ENCODE measurements at places on chromosomes 7 and 10. TPM values are rescaled to one million over a fixed set of nuclear protein-coding genes. Genes with fewer than 3 reads are reported as not detected.

- peak; percentile 45 for DNase-seq
These were observed 3.7 kb downstream of the NRP1 start for GRCh38 chr10:33330543-33331378.

GRCh38 chr7:30813466-30813865, 42.2 kb downstream of the MINDY4 start:
- DNase-seq = no peak

GRCh38 chr7:81932936-81933335, 163.1 kb upstream of the HGF start:
- no peak for DNase-seq

DNA sequence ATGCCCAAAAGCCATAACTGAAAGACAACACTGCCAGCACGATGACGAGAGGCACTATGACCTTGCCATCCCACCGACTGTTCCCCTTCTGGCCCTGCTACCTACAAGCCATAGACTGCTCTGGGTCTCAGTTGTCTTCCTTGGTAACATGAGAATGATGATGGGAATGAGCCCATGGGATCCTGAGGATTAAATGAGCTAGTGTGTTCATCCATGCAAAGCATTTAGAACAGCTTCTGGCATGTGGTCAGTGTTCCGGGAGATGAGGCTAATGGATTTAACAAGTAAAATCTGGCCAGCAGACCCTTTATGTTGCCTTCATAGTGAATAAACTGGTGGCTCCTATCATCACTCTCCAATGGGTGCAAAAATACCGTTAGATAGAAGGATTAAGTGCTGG, 62.4 kb upstream of the WDR11 start:
- DNase-seq = no peak

- no peak for DNase-seq
These were observed 31.6 kb downstream of the CCDC3 start for GRCh38 chr10:12969951-12970350.

GRCh38 chr10:119444866-119445265, 97.7 kb downstream of the RGS10 start:
- DNase-seq = no peak

DNA sequence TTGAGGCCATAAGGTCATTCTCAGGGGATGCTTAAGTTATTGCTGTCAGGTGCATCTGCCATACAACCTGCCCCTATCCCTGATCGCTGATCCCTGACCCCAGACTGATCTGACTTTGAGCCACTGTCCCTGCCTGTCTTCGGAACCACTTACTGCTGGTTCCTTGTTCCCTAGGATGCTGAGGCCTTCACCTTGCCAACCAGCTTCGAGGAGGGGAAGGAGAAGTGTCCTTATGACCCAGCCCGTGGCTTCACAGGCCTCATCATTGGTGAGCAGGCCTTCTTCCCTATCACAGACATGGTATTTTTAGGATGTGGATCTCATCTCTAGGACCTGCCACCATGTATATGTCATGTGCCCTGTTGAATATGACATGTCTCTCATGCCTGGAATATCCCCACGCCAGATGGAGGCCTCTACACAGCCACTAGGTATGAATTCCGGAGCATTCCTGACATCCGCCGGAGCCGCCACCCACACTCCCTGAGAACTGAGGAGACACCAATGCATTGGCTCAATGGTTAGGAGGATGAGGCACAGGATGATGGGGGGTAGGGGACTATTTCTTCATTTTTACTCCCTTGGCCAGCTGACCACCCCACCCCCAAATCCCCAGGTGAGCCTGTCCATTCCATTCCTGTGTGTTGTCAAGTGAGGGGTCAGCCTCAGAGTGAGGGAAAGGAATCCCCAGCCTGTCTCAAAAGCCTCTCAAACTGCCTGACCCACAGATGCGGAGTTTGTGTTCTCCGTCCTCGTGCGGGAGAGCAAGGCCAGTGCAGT, 9.0 kb downstream of the MRPL43 start:
- no peak for DNase-seq

- DNase-seq = no peak
These were observed 17.1 kb upstream of the ZNF800 start for GRCh38 chr7:127409629-127410028.

DNA sequence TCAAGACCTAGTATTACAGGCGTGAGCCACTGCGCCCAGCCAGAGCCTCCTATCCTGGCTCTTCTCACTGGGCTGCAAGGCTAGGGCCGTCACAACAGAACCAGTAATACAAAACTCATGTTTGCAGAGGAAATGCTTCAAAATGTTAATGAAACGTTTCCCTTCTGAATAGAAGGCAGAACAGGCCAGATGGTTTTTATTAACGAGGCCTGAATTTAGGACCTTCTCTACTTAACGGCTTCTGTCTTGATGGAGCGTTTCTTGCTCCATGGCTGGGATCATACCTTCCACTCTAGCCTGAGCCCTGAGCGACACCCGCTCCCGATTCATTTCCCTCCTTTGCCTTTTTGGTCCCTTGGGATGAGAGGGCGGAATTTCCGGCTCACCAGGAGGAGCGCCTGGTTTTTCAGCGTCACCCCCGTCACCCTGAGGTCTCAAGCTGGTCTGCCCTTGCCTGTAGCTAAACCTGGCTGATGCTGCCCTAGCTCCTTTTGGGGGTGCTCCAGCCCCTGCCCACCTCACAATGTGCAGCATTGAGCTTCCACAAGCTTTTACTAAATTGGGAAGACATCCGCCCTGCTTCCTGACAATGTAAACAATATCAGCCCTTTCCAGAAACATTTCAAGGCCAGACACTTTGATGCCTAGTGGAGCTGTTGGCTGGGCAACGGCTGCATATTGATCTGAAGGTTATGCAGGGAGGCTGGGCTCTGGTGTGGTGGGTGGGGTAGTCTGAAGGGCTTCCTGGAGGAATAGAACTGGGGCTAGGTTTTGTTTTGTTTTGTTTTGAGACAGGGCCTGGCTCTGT, 5.2 kb downstream of the CLIP2 start:
- no peak for DNase-seq

DNA sequence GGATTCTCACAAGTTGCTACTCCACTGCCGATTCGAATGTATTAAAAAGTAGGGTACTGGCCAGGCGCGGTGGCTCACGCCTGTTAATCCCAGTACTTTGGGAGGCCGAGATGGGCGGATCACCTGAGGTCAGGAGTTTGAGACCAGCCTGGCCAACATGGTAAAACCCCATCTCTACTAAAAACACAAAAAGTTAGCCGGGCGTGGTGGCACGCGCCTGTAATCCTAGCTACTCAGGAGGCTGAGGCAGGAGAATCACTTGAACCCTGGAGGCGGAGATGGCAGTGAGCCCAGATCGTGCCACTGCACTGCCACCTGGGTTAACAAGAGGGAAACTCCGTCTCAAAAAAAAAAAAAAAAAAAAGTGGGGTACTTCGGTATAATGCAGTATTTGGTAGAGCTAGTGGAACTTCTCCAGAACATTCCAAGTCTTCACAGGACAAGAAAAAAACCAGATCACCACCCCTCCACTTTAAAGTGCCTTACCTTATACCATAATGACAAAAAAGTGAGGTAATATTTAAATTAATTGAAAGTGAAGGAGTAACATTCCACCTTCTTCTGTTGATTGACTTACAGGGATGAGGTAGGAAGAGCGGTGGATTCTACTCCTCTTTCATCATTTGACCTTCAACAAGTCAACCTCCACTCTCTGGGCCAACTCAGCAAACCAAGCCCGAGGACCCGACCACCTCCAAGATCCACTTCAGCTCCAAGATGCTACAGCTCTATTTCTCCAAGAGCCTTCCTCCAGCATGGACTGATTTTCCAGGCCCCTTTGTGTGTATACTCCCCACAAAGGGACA, 2.0 kb downstream of the BAZ1B start:
- no peak for DNase-seq

DNA sequence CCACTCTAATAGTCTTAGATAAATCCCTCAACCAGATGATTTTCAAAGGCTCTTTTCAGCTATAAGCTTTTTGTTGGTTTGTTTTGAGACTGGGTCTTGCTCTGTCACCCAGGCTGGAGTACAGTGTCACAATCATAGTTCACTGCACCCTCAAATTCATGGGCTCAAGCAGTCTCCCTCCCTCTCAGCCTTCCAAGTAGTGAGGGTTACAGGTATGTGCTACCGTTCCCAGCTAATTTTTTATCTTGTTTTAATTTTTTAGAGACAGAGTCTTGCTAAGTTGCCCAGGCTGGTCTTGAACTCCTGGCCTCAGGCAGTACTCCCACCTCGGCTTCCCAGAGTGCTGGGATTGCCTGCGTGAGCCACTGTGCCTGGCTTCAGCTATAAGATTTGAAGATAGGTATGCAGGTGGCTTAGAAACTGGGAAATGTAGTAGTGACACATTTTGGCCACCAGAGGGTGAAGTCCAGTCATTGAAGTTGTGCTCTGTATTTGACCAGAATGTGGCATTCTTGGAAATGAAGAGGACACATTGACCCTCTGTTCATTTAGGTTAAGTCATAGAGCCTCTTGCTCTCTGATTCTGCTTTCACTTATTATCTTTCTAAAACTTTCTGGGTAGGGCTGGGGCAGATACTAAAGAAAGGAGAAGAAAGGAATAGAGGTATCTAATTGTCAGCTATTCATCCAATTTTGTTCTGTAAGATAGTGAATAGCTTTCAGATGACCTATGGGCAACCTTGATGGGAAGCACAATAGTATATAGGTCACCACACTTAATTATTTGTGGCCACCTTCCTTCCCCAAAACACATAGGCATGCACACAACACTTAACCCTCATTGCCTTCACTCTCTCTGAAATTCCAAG, 36.0 kb downstream of the R3HCC1L start:
- peak; percentile 54 for DNase-seq

DNA sequence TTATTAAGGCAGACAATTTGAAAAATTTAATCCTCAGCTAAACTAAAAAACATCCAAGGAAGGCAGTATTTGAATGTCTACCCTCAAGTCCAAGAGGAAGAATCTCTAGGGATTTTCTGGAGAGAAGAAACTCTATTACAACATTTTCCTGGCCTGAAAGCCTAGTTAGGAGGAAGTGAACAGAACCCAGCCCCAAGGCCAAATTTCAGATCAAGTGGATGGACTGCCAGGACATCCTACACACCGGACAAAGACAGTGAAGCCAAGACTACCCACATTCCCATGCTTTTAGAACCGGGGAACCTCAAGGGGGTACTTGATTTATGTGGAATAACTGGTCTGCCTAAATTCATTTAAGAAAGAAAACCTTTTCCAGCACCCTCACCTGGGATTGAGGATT, 108.9 kb upstream of the MEOX2 start:
- DNase-seq = no peak

- no peak for DNase-seq
These were observed 87.8 kb downstream of the TBXAS1 start for GRCh38 chr7:139916717-139917395.

GRCh38 chr7:3033581-3033980, 10.1 kb downstream of the CARD11 start:
- no peak for DNase-seq

DNA sequence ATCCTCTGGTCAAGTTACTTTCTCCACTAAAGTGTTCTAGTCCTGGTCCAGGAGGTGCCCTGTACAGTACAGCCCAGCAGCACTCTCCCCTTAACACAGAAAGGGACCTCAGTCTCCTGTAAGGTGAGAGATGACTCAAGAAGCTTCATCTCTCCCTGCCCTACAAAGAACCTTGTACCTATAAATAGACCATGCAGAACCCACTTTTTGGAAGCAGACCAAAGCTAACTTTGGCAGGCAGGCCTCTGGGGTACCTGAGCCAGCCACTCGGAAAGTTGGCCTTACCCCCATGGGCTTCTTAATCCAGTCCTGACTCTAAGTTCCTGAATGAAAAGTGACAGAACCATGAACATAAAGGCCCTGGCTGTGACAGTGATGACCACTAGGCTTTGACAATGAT, 454.8 kb downstream of the KCNMA1 start:
- DNase-seq = no peak

DNA sequence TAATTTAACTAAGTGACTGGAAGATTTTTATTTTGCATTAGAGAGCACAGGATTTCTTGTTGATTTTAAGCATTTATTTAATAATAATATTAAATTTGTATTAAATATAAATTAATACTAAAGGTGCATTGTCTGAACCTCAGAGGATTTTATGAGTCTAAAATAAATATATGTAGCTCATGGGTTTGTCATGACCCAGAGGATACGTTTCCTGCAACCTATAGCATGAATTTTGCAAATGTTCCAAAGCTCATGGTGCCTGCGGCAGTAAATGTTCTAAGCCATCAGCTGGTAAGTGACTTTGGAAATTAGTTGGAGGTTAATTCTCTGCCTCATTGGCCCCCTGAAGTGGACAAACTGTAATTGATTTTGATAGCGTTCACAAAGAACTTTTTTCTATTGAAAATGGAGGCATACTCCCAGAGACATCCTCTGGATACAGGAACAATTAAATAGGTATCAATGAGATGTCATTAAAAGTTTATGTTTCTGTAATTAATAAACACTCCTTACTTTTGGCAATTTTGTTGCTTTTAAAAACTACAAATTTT, 397.4 kb downstream of the ANKRD7 start:
- no peak for DNase-seq

- no peak for DNase-seq
These were observed 495 bp downstream of the SFR1 start for GRCh38 chr10:104122225-104123107.

DNA sequence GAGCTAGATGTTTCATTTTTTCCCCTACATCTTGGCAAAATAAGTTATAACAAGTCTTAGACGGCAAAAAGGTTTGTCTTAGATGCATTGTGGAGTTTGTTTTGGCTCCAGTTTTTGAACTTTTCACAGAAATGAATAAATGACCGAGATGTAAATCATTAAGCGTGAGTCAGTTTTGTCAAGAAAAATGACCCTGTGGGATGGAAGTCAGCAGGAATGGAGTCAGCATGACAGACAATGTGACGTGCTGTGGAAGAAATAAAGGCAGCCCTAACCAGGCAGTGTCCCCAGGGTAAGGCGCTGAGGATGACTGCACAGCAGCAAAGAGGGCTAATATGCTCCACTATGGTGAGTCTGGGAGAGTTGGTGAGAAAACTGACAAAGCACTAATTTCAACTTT, 163.2 kb downstream of the NOC3L start:
- no peak for DNase-seq

DNA sequence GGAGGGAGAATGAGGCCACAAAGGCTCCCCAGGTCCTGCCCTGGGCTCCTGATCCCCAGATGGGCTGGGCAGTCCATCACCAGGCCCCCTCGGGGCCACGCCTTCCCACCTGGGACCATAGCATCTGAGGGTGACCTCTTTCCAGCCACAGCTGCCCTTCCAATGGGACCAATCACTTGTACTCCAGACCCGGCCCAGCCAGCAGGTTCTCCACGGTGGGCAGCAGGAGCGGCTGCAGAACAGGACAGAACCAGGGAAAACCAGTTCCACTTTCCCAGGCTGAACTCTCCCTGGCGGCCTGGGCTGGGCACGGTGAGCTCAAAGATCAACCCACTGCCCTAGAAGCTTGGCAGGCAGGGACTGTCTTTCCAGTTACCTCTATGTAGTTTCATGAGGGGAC, 257.6 kb downstream of the MAD1L1 start:
- no peak for DNase-seq

GRCh38 chr10:110672580-110672919, 28.4 kb downstream of the RBM20 start:
- no peak for DNase-seq

HTRA1 gene
- not detected for total RNA-seq

GIMAP6 gene
- total RNA-seq = 43.8 TPM

TBX20 gene
- total RNA-seq = 1.5 TPM

MYL10 gene
- total RNA-seq = not detected

ARPC1A gene
- total RNA-seq = 42.5 TPM

CDK14 gene
- total RNA-seq = 4.0 TPM

RBM20 gene
- total RNA-seq = 0.72 TPM
